ENCODE measurements at places on chromosomes 2 and 18.

DNA sequence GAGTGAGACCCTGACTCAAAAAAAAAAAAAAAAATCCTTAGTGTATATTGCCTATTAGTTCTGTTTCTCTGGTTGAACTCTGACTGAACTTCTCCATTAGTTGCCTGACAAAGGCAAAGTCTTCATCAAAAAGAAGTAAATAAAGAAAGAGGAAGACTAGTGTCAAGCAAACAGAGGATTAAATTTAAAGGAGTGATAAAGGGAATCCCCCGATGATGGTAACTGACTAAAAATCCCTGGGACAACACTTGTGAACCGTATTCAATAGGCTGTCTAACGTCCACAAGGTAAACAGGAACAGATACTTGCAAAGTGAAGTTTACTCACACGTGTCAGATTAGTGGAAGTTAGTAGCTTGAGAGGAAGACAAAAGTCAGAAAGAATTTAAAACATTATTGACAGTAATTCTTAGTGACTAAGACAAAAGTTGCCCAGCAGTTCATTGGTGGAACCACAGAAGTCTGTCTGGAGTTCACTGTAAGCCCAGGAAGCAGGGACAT, 26.2 kb upstream of the SPOPL start:
- no peak for DNase-seq
- no peaks in the 10 kb centered on the region for H3K36me3 ChIP-seq
- peaks cover 37% of the 10 kb centered on the region for H3K4me1 ChIP-seq
- H3K27me3 ChIP-seq = no peaks in the 10 kb centered on the region

- H3K4me1 ChIP-seq = no peaks in the 10 kb centered on the region
- no peak overlapping the region for H3K27ac ChIP-seq
- H3K4me3 ChIP-seq = no peak overlapping the region
These were observed 1389.4 kb downstream of the SUCLG1 start for GRCh38 chr2:83069724-83070123.

DNA sequence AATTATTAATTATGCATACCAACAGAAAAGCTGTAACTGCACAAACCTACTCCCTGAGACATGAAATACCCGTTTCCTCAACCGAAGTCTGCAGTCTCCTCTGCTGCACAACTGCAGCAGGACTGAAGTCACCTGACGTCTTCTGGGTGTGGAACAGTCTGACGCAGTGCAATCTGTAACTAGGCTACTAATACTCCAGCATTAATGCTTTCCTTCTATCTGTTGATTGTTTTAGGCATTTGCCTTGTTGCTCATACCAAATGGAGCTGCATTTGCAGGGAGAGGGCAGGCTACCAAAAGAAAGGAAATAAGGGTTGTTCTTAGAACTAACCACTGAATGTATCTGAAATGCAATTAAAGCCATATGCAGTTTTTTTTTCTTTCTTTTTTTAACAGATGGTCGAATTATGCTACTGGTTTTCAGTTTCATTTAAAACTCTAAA, 40.1 kb downstream of the RTN4 start:
- H3K27me3 ChIP-seq = peaks cover 3% of the 10 kb centered on the region
- H3K4me1 ChIP-seq = peaks cover 54% of the 10 kb centered on the region
- no peaks in the 10 kb centered on the region for H3K36me3 ChIP-seq

GRCh38 chr18:28331551-28331950, 154.6 kb upstream of the CDH2 start:
- H3K36me3 ChIP-seq = no peaks in the 10 kb centered on the region
- no peak overlapping the region for H3K4me3 ChIP-seq
- no peak overlapping the region for H3K27ac ChIP-seq
- H3K27me3 ChIP-seq = no peaks in the 10 kb centered on the region

GRCh38 chr2:240209493-240209892, 69.0 kb upstream of the OTOS start:
- H3K27me3 ChIP-seq = peaks cover 2% of the 10 kb centered on the region
- H3K4me1 ChIP-seq = no peaks in the 10 kb centered on the region
- no peak overlapping the region for H3K27ac ChIP-seq
- no peak overlapping the region for H3K4me3 ChIP-seq
- no peaks in the 10 kb centered on the region for H3K36me3 ChIP-seq

DNA sequence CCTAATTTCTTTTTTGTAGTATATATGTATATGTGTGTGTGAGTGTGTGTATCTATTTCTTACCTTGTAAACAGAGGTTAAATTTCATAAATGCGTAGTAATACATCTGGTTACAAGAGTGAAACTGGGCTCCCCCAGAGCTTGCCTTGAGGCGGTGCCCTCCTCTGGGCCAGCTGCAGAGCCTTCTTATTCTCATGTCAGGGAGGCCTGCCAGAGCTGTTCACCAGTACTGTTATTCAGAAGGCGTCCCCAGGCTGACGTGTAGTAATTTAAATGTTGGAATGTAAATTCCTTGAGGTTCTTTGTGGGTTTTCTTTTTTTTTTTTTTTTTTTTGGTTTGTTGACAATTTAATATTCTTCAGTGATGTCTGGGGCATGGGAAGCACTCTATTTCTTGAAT, 11.2 kb downstream of the COPS8 start:
- H3K4me3 ChIP-seq = peak overlapping the region; percentile 44
- no peak for DNase-seq
- H3K27ac ChIP-seq = peak overlapping the region; percentile 91
- peaks cover 41% of the 10 kb centered on the region for H3K36me3 ChIP-seq
- H3K27me3 ChIP-seq = peaks cover 1% of the 10 kb centered on the region
- peaks cover 44% of the 10 kb centered on the region for H3K4me1 ChIP-seq

DNA sequence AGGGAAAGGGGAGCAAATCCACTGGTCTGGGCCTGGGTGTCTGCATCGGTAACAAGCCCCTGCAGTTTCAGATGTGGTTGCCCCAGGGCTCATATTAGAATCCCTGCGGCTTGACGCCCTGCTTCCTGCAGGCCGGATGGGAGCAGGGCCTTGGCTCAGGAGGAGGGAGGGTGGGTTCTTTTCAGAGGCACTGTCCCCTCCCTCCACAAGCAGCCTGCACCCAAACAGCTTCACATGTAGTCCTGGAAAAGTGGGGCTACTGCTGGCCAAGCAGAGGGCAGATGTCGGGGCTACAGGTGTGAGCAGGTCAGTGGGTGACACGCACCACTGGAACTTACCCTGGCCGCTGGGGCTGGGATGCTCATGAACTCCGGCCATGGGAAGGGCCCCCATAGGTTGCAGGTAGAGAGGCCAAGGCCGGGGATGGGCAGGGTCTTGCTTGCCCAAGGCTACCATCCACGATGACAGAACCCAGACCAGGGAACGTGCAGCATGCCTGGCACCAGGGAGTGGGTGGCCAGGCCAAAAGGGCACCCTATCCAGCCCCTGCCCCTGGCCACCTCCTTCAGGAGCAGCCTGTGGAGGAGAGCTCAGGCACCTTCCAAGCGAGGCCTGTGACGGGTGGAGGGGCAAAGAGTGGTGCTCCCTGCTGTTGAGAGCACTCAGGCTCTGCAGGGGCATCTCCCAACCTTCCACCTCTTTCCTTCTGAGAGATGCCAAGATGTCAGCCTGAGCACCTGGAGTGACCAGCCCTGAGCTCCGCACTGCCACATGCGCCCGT, 16.8 kb downstream of the ARID5A start:
- no peak overlapping the region for H3K27ac ChIP-seq
- no peak overlapping the region for H3K4me3 ChIP-seq
- no peaks in the 10 kb centered on the region for H3K4me1 ChIP-seq
- H3K27me3 ChIP-seq = peaks cover 6% of the 10 kb centered on the region

DNA sequence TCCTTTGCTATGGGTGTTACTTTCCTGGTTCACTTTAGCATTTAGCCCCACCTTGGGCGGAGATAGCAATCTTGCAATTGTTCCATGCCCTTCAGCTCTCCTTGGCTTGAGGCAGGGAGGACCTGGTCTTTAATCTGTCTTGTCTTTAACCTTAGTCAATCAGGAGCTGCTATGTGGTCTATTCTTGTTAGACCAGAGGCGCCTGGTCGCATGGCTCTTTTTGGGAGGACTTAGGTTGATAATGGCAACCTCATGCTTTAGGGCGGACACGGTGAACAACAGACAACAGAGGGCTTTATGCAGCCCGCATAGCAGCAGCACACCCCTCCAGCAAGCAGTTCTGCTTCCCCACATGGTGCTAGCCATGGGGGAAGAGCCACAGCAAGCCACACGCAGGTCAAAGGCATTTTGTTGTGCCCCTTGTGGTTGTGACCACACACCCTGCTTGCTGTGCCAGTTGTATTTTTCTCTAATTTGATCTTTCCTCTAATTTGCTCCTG, 17.7 kb upstream of the ZDBF2 start:
- no peaks in the 10 kb centered on the region for H3K36me3 ChIP-seq
- no peak overlapping the region for H3K27ac ChIP-seq
- no peak overlapping the region for H3K4me3 ChIP-seq
- DNase-seq = no peak
- H3K4me1 ChIP-seq = no peaks in the 10 kb centered on the region
- peaks cover 5% of the 10 kb centered on the region for H3K27me3 ChIP-seq

DNA sequence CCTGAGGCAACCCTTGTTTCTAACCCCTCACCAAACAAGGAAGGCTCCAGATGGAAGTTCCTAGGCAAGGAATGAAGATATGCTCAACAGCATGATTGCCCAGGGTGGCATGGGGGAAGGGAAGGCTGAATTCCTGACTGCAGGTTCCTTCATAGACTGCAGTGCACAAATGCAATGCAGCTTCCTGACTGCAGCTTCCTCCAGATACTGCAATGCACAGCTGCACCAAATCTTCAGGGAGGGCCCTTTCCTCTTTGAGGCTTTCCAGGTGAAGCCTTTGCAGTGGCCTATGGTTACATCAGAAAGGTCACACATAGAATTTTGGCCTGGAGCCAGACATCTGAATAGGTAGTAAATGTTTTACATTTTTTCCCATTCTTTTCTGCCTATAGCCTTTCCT, 58.8 kb upstream of the DYNAP start:
- no peak for DNase-seq
- H3K36me3 ChIP-seq = no peaks in the 10 kb centered on the region
- no peaks in the 10 kb centered on the region for H3K27me3 ChIP-seq
- no peak overlapping the region for H3K4me3 ChIP-seq
- H3K4me1 ChIP-seq = no peaks in the 10 kb centered on the region
- H3K27ac ChIP-seq = no peak overlapping the region

- no peak overlapping the region for H3K27ac ChIP-seq
- no peaks in the 10 kb centered on the region for H3K36me3 ChIP-seq
- no peak overlapping the region for H3K4me3 ChIP-seq
- no peaks in the 10 kb centered on the region for H3K27me3 ChIP-seq
These were observed 209.5 kb downstream of the UBE2E3 start for GRCh38 chr2:181189951-181190350.

DNA sequence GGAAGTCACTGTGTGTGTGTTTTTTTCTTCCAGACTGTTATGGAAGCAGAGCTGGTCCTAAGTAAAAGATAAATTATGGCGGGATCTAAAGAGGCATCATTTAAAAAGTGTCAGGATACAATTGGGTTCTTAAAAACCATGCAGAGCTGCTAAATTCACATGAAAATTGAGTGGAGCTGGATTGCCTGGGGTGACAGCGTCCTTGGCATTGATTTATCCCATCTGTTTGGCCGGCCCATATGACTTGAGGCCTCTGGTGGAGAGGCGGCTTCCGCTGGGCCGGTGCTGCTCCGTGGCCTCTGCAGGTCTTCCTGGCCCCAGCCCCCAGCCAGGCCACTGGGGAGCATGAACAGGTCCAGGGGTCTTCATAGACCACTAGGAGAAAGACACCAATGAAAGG, 165.5 kb downstream of the GLI2 start:
- H3K27me3 ChIP-seq = peaks cover 6% of the 10 kb centered on the region
- H3K4me3 ChIP-seq = no peak overlapping the region
- H3K36me3 ChIP-seq = no peaks in the 10 kb centered on the region
- no peak for DNase-seq
- peaks cover 14% of the 10 kb centered on the region for H3K4me1 ChIP-seq

- DNase-seq = no peak
- H3K4me1 ChIP-seq = peaks cover 2% of the 10 kb centered on the region
- H3K27ac ChIP-seq = no peak overlapping the region
- H3K27me3 ChIP-seq = no peaks in the 10 kb centered on the region
- no peaks in the 10 kb centered on the region for H3K36me3 ChIP-seq
- H3K4me3 ChIP-seq = no peak overlapping the region
These were observed 10.8 kb downstream of the IL36B start for GRCh38 chr2:113041871-113042270.

DNA sequence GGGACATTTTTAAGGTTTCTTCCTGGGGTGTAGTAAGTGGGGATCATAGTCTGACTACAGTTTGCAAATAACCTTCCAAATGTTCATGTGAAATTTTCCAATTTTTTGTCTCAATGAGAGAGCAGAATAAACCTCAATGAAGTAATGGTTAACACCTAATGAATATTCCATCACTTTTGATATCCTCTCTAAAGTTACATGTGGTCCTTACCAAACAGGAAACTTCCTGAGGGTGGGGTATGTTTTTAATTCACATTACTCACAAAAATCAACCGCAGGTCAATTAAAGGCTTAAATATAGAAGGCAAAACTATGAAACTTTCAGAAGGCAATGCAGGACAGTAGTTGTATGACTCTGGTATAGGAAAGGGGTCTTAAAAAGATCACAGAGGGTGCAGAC, 13.2 kb downstream of the ZNF407 start:
- peaks cover 17% of the 10 kb centered on the region for H3K4me1 ChIP-seq
- H3K4me3 ChIP-seq = peak overlapping the region; percentile 34
- H3K27me3 ChIP-seq = peaks cover 3% of the 10 kb centered on the region
- peak overlapping the region; percentile 28 for H3K27ac ChIP-seq

DNA sequence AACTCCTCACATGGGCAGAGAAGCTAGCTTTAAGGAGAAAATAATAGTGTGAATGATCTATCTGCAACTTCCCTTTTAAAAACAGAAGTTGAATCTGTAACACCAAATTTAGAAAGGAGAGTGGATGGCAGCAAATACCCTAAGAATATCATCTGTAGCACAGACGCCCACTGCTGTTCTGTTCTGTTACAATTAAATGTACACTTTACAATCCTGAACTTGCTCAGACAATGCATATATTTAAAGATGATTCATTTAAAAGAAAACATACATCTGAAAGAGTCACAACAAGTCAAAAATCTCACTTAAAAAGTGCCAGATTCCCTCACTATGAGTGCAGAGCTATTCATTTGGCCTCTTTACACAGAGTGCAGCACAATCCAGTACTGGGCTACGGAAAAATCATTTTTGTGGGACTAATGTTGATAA, 8.0 kb upstream of the SERTAD2 start:
- DNase-seq = no peak
- H3K27me3 ChIP-seq = no peaks in the 10 kb centered on the region
- no peak overlapping the region for H3K27ac ChIP-seq
- H3K4me1 ChIP-seq = peaks cover 3% of the 10 kb centered on the region
- no peak overlapping the region for H3K4me3 ChIP-seq
- no peaks in the 10 kb centered on the region for H3K36me3 ChIP-seq

DNA sequence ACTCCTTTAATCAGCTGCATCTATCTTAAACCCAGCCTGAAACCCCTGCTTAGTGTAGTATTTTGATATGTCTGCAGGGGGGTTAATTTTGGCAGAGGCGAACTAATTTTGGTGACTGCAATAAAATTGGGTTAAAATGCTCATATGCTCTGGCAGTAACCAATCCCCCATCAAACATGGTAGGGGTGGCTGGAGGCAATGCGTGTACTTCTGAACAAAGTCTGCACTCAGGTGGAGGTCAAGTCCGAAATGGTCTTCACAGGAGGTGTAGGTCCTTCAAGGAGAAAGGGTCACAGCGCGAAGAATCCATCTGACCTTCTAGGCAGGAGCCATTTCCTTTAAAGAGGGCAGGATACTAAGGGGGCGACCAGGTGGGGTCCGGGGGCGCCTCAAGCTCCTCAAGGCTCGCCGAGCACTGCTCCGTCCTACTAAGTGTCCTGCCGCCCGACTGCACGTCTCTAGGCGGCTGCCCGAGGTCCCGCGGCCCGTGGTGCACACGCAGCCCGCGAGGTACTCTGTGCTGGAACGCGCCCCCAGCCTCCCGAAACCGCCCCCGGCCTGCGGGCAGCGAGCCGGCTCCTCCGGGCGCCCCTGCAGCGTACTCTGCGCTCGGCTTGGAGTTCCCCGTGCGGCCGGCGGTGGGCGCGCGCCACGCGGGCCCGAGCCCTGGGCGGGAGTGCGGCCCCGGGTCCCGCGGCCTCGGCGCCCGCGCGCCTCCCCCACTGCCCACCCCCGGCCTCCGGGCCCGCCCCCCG, 1.7 kb upstream of the LDLRAD4 start:
- H3K36me3 ChIP-seq = peaks cover 4% of the 10 kb centered on the region
- peaks cover 33% of the 10 kb centered on the region for H3K4me1 ChIP-seq
- peak overlapping the region; percentile 92 for H3K4me3 ChIP-seq
- peak; percentile 68 for DNase-seq
- peaks cover 13% of the 10 kb centered on the region for H3K27me3 ChIP-seq

Measured in endothelial cell (in vitro differentiated cells).